ENCODE measurements at places on chromosomes 13 and 19.

DNA sequence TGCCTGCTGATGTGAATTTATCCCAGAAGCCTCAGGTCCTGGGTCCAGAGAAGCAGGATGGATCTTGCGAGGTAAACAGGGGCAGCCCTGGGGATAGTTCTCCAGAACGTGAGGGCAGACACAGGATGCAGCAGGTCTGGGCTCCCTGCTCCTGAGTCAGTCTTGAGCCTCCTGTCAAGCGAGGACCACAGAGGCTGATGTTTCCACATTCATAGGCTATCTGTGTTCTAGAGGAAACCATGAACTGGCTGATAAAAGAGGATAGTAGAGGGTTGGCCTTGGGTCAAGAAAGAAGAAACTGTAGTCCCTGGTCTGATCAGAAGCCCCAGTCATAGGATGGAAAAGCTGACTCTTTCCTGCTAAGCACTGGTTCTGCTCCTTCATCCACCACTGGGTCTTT, 2.2 kb downstream of the ZNF175 start:
- DNase-seq, result no peak

DNA sequence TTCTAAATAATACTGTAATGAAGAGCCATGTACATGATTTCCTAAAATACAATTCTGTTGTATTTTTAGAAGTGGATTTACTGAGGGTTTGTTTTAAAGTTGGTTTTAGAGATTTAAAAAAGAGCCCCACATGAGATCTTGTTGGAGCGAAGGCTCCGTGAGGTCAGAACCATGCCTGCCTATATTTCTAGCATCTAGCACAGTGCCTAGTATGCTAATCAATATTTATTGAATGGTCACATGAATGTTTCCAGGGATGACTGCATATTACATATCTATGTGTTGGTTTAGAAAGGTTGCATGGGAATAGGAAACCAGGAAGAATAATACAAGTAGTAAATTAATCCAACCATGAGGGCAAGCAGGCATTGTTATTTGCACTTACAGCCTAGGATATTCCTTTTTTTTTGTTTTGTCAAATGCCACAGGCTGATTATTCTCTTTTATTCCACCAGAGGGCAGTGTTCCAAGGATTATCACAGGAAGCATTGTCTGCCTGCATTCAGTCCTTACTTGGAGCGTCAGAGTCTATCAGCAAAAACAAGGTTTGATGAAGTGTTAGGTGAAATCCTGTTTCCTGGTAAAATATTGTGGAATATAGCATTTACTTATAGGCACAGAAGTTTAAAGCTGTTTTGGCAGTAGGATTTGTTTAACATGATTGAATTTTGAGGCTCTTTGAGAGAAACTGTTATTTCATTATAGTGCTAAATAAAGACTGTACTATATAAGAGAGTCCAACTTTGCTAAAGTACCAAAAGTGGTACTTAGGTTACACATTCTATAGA, 46.8 kb downstream of the COG3 start:
- peak; percentile 4 for DNase-seq

DNA sequence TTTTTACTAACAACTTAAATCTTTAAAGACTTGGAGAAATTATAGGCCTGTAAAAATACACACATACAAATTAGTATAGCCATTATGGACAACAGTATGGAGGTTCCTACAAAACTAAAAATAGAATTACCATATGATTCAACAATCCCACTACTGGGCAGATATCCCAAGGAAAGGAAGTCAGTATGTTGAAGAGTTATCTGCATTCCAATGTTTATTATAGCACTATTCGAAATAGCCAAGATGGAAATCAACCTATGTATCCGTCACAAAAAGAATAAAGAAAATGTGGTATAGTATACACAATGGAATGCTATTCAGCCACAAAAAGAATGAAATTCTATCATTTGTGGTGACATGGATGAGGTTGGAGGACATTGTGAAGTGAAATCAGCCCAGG, 37.2 kb downstream of the SLITRK1 start:
- DNase-seq, result no peak

DNA sequence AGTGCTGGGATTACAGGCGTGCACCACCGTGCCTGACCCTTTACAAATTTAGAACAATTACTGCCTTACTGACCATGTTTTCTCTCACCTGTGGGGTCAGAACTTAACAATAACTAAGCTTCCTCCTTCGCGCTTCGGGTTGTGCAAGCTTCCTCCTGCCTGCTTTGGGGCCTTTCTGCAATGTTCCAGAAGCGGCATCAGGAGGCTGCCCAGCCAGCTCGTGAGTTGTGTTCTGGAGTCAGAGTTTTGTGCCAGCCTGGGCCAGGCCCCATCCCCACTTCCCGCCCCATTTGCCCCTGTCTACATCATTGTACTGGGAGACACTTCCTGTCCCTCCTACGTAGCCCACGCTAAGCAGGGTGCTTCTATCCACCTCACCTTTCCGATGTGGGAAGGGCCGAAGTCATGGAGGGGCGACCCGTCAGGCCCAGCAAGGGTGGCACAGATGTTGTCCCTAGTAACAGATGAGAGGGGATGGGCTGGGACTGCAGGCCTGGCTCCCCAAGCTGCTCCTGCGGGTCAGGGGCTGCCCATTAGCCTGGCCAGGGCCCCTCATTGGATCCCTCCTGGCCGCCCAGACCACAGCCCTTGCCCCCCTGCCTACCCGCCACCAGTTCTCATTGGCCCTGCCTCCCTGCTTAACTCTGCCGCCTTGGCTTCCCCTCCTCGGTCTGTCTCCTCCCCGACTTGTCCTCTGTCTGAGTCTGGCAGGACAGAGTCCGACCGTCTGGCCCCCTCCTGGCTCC, 13.4 kb downstream of the UHRF1 start:
- DNase-seq, result no peak

GRCh38 chr13:19645000-19645399, 11.5 kb downstream of the MPHOSPH8 start:
- DNase-seq, result no peak

DNA sequence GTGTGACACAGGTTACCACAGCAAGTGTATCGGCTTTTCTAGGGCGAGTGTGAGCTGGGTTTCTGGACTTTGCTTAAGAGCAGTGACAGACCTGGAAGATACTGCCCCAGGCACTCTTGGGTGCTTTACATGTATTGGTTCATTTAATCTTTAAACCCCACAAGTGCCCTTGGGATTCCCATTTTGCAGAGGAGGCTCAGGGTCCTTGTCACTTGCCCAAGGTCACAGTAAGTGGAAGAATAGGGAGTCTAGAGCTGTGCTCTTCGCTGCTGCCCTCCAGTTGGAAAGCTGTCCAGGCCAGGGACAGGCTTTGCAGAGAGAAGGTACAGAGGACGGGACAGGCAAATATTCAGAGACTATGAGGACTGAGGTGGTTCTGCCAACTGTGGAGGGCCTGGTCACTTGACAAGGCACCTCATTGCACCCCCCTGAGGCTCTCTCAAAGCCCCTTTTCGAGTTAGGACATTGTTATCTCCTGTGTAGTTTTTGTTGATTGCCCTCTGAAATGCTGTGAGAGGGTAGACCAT, 42.4 kb downstream of the BBC3 start:
- DNase-seq, result no peak

DNA sequence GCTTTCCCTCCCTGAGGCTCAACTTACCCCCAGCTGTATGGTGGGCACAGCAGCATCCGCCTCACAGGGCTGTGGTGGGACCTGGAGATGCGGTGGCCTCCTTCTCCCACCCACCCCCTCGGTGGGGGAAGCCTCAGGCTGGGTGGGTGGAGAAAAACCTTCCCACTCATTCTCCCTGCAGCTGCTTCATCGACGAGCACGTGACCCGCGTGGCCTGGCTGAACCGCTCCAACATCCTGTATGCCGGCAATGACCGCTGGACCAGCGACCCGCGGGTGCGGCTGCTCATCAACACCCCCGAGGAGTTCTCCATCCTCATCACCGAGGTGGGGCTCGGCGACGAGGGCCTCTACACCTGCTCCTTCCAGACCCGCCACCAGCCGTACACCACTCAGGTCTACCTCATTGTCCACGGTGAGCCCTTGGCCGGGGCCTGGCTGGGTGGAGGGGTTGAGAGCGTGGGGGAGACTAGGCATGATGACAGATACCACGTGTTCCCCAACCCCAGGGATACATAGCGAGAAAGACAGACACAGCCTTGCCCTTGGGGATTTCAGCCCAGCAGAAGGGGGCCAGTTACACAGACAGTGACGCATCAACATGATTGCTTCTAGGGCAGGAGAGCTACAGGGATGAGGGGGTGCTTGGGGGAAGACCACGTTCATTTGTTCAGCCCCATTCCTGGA, 12.2 kb downstream of the IGLON5 start:
- no peak for DNase-seq

- DNase-seq, result no peak
Observed at GRCh38 chr19:44582581-44583265, 30.6 kb upstream of the IGSF23 start.

GRCh38 chr19:10230861-10231611, at the start of gene S1PR2:
S1PR2 (minus strand) TSS chr19:10231331; CDS start chr19:10224905, 6,426 bp downstream.
- peak; percentile 61 for DNase-seq

- DNase-seq, result no peak
Observed at GRCh38 chr13:89660752-89661151, 1686.7 kb upstream of the MIR17HG start.

GRCh38 chr19:14237014-14237941, 31.3 kb upstream of the ADGRL1 start:
- DNase-seq, result no peak

DNA sequence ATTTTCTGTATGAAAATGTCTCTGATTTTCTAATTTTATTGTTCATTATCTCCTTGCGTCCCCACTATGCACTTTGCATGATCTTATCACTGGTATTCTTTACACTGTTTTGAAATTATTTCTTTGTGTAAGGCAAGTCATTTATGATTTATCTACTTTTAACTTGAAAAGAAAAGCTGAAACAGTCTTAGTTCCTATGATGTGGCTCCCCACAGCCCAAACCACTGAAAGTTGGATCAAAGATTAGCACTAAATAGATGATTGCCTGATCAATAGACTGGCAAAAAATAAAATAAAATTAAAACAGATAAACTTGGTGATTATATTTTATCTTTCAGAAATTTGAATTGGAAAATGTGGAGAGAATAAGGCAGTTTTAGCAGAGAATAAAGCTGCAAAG, 1101.9 kb downstream of the PCDH9 start:
- no peak for DNase-seq

- no peak for DNase-seq
Observed at GRCh38 chr13:113794764-113795173, 35.7 kb downstream of the TMEM255B start.

- DNase-seq, result no peak
Observed at GRCh38 chr13:73106513-73107178, 47.8 kb downstream of the KLF5 start.

- DNase-seq, result no peak
Observed at GRCh38 chr19:58326501-58326913, 287 bp upstream of the ZSCAN22 start.

DNA sequence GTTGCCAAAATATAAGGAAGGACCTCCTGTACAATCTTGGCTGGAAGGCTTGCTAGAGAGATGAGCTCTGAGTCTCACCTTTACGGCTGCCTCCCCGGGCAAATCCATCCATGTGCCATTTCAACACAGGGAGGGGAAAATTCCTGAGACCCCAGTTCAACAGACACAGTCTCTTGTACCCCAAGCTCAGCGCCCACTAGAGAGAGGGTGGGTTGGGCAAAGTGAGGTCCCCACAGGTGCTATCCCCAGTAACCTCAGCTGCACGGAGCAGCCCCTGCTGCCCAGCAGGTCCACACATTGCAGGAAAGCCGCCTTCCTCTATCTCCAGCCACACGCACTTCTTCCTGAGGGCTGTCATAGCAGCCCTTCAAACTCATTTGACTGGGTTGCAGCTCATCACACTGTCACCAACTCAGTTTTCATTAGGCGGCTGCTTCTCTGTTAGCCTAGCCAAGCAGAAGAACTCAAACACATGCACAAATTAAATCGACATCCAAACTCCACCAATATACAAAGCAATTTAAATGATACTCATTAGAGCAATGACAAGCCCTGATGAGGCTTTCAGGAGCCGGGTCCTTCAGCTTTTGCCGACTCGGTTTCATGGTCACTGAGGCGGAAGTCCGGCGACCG, 80.4 kb downstream of the TSHZ3 start:
- DNase-seq, result no peak

GRCh38 chr19:33501693-33502356, 19.8 kb downstream of the PEPD start:
- no peak for DNase-seq

DNA sequence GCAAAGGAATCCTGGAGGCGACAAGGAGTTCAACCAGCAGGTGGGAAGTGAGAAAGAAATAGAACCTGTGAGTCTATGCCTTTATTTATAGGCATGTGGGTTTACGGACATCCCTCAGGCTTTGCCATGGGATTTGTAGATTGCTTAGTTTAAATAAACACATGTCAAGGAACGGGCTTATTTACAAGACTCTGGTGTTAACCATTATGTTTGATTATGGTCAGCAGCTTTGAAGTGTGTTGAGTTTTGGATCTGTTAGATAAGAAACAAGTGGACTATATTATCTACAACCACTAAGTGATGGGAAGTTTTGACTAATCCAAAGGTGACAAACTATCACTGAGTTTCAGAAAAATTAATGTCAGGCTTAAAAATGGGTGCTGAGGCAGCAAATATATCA, 143.2 kb downstream of the SLITRK5 start:
- DNase-seq, result no peak

DNA sequence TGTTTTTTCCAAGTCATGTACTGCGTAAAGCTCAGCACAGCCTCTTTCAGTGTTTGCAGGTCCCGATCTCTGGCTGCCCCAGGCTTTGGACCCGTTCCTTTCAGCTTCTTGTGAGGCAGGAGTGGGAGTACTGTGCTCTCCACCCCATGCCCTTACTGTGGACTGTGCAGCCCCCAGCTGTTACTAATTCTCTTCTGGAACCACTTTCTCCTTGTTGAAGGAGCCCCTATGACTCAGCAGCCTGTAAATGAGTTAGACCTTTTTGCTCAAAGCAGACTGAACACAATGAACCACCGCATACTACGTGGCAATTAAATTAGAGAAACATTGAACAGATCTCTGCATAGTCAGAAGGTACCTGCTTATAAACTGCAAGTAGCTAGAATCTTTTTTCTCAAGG, 39.0 kb downstream of the SERTM1 start:
- no peak for DNase-seq

- no peak for DNase-seq
Observed at GRCh38 chr13:45503658-45504057, 38.9 kb downstream of the COG3 start.

DNA sequence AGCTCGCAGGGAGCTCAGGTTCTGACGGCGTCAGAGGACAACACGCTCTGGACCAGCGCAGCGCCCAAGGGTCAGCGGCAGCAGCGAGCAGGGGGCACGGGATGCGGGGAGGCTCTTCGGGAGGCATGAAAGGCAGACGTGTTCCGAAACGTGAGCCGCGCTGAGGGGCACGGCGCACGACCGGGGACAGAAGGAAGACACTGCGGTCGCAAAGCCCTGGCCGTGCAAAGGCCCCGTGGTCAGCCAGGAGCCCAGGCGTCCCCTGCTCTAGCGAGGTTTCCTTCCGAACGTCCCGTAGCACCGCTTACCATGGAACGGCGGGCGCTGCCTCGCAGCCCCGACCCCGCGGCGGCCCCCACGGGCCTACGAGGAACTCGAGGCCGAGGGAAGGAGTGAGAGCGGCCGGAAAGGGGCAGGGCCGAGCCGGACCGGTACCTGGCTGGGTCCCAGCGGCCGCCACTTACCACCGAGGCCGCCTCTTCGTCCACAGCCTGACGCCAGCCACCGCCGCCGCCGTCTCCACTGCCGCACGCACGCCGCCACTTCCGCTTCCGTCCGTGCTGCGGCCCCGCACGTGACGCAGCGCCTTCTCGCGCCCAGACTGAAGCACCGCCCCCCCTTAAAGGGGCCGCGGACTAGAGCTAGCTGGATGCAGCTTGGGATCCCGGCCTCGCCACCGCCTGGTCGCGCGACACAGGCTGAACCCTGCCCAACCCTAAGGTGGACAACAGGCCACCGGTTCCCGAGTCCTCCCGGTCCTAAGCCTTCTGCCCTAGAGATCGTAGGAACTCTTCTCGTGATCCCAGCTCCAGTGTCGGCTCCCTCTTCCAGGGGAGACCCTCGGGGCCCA, 9.4 kb downstream of the ABHD17A start:
- peak; percentile 89 for DNase-seq

Measured in stimulated activated CD8-positive, alpha-beta memory T cell treated with anti-CD3 and anti-CD28 coated beads, Interleukin-15, amount 100 ng/mL, for 48 hours (primary cell).